ENCODE measurements at places on chromosomes 4 and X.

DNA sequence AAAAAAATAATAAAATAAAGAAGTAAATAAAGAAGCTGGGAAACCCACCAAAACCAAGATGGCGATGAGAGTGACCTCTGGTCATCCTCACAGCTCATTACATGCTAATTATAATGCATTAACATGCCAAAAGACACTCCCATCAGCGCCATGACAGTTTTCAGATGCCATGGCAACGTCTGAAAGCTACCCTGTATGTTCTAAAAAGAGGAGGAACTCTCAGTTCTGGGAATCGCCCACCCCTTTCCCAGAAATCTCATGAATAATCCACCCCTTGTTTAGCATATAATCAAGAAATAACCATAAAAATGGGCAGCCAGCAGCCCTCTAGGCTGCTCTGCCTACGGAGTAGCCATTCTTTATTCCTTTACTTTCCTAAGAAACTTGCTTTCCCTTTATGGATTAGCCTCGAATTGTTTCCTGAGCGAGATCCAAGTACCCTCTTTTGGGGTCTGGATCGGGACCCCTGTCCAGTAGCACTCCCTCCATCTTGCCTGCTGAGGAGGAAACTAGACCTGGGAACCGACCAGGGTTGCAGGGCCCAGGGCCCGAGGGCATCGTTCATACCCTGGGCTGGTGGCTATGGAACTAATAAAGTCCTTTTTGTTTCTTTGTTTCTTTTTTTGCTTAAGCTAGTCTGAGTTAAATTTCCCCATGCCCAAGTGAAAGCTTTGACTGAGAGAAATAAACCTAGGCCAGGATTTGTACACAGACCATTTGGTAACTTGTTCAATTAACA lies 30.9 kb downstream of the HTT-AS start:
- no peak for DNase-seq

- no peak for DNase-seq
Measured at GRCh38 chrX:139200793-139201192, 329.7 kb upstream of the F9 start.

- DNase-seq = no peak
Measured at GRCh38 chrX:110519906-110520452, 161.3 kb downstream of the RTL9 start.

DNA sequence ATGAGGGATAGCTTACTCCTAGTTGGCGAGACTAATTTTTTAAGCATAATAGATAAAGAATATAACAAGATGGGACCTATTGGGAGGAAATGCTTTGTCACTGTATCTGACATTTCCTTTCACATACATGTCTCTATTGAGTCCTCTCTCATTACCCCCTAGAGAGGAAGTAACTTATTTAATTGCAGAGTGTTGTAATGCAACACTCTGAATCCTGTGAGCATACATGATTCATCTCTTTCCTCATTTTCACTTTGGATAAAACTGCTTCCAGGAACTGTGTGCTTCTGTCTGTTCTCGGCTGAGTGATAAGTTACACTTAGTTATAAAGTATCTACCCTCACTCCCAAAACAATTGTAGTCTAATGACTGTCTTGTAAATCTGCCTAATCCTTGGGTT lies 266.1 kb upstream of the ANXA10 start:
- no peak for DNase-seq

- DNase-seq = no peak
Measured at GRCh38 chr4:173539986-173540385, 10.0 kb upstream of the HAND2 start.

DNA sequence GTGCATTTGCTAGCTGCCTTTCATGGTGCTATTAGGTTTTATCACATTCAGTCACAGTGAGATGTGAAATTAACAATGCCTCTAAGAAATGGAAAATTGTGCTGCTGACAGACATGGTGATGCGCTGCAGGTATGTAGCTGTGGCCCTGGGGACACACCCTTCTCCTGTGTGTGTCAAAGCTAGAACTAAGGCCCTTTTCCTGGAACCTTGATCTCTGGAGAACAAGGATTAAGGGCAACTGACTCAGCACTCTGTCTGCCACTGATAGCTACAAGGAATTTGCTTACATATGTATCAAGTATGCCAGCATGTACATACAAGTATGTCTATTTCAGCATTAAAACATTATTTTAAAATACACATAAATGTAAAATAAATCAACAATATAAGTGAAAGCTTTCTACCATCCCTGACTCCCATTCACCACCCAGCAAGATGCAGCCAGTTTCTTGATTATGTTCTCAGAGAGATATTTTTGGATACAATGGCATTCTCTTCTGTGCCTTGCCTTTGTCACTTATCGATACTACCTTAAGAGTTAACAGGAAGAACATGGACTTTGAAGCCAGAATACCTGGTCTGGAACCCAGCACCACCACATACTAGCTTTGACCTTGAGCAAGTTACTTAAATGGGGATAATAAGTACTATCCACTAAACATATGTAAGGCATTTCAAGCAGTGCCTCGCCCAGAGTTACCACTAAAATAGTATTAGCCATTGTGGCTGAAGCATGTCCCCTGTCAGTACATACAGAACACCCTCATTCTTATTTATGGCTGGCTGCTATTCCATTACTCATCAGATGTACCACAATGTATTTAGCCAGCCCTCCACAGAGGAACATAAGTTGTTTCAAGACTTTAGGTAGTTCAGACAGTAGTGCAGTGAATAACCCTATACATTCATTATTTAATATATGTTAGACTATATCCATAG lies 68.5 kb downstream of the NPNT start:
- no peak for DNase-seq

GRCh38 chr4:7867191-7867590 lies 72.5 kb downstream of the AFAP1 start:
- no peak for DNase-seq
